Transverse colon (tissue), 4 donors: ENCODE measurements at places on chromosomes 7 and 10. TPM values are rescaled to one million over a fixed set of nuclear protein-coding genes. Genes with fewer than 3 reads are reported as not detected.

AKR1C2 gene
- total RNA-seq, result 53.5 TPM

CLDN3 gene
- total RNA-seq, result 672 TPM

CALML5 gene
- not detected for total RNA-seq

SPDYE16 gene
- total RNA-seq, result not detected

DNA sequence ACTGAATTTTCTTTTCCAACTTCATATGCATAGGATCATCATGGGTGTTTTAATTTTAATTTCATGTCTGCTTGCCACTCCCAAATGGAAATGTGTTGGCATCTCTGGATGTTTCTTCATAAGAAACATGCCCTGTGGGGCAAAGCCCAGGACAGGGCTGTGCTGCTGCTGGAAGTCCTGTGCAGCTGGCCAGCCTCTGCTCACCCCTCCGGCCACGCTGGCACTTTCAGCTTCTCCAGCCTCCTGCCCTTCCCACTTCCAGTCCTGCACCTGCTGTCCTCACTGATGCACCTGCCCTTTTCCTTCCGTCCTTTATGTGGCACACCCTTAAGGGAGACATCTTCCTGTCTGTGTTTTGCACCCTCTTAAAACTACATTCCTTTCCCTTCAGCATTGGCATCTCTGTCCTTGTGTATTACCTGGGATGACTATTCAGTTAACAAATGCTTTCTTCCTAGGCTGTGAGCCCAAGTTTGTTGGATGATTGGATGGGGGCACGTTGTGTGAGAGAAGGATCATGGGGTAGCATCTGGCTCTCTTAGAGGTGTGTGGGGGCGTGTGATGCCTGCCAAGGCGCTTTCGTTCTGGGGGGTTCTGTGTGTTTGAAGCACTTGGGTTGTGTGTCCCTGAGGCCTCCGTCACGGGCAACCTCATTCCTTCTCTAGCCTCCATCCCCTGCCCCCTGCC, 56.8 kb downstream of the TCF7L2 start:
- no peak overlapping the region for H3K27ac ChIP-seq
- no peak overlapping the region for H3K4me3 ChIP-seq
- no peaks in the 10 kb centered on the region for H3K36me3 ChIP-seq
- H3K27me3 ChIP-seq, result no peaks in the 10 kb centered on the region
- H3K4me1 ChIP-seq, result peaks cover 29% of the 10 kb centered on the region

- H3K27ac ChIP-seq, result no peak overlapping the region
- DNase-seq, result peak; percentile 52
- H3K4me3 ChIP-seq, result no peak overlapping the region
- H3K27me3 ChIP-seq, result no peaks in the 10 kb centered on the region
- no peaks in the 10 kb centered on the region for H3K4me1 ChIP-seq
These were observed 133.1 kb downstream of the MAPK8 start for GRCh38 chr10:48439581-48440041.

- no peaks in the 10 kb centered on the region for H3K27me3 ChIP-seq
- H3K27ac ChIP-seq, result no peak overlapping the region
- peaks cover 8% of the 10 kb centered on the region for H3K4me1 ChIP-seq
- DNase-seq, result no peak
- no peak overlapping the region for H3K4me3 ChIP-seq
These were observed 4.1 kb upstream of the GTPBP4 start for GRCh38 chr10:983971-984655.
